Activated T-helper 1 cell treated with Interleukin-2 at 50 U/mL for 16 hours (primary cell): ENCODE measurements at places on chromosomes 2 and 18.

DNA sequence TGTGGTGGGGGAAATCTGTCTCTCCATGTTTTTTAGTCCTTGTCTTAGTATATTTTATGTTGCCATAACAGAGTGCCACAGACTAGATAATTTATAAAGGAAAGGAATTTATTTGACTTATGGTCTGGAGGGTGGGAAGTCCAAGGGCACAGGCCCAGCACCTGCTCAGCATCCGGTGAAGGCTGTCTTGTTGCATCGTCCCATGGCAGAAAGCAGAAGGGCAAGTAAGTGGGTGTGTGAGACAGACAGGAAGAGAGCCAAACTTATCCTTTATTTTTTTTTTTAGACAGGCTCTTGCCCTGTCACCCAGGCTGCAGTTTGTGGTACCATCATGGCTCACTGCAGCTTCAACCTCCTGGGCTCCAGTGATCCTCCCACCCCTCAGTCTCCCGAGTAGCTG lies 98.1 kb downstream of the HS1BP3 start:
- DNase-seq: no peak

DNA sequence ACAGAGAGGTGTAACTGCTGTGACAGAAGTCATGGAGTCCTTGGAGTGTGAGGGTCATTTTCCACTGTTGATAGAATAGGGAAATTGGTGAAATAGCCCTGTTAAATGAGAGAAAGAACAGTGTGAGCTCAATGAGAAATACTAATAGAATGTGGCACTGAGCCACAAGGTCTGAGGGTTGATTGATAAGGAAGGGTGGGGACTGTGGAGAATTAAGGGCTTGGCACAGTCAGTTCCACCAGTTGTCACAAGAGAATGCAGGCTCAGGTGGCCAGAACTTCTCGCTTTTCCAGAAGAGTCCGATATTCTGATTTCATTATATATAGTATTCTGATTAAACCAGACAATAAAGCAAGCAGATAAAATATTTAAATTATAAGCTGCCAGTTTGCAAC lies 9.1 kb upstream of the IL1RN start:
- DNase-seq: no peak

- DNase-seq: no peak
These were observed 25.8 kb downstream of the DNAJC27 start for GRCh38 chr2:24945907-24946306.

DNA sequence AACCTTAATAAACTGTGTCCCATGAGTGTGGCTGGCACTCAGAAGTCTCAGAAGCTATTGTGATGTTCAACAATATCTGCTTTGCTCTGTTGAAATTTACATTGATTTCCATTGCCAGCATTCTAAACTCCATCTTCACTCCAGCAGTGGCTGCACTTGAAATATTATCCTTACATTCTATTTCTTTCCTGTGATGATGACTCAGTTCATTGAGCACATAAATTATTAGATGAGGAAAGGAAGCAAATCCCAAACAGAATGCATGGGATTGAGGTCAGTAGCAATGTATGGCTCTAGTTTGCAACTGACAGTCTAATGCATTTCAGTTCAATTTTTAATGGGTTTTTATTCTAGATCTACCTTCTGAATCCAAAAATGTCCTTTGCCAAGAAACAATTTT lies 92.4 kb upstream of the TTN start:
- no peak for DNase-seq

GRCh38 chr2:20549691-20550348 lies 101.1 kb downstream of the HS1BP3 start:
- no peak for DNase-seq

DNA sequence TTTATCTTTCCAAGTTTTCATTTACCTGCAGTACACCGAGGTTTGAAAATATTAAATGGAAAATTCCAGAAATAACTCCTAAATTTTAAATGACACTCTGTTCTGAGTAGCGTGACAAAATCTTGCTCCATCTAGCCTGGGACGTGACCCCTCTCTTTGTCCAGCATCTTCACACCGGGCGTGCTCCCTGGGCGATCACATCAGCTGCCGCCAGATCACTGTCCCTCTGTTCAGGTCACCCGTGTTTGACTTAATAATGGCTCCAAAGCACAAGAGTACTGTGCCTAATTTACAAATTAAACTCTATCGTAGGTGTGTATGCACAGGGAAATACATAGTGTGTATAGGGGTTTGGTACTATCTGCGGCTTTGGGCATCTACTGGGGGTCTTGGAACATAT lies 6.1 kb upstream of the TMEM185B start:
- no peak for DNase-seq

DNA sequence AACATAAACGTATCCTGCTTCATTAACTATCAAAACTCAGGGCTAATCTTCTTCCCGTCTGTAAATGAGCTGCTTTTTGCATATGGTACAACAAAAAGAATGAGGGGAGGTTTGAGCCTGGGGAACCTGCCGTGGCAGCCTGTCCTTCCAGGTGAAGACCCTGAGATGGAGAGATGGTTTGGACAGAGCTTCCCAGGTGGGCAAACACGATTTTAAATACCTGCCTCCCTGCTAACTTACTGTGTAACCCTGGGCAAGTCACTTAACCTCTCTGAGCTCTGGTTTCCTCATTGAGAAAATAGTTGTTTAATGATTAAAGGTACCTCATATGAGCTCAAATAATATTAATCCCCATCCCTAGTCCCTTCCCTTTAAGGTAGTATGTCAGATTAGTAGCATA lies 9.0 kb downstream of the EMX1 start:
- no peak for DNase-seq

- no peak for DNase-seq
These were observed 1106.6 kb upstream of the FAM98A start for GRCh38 chr2:34705551-34706247.

DNA sequence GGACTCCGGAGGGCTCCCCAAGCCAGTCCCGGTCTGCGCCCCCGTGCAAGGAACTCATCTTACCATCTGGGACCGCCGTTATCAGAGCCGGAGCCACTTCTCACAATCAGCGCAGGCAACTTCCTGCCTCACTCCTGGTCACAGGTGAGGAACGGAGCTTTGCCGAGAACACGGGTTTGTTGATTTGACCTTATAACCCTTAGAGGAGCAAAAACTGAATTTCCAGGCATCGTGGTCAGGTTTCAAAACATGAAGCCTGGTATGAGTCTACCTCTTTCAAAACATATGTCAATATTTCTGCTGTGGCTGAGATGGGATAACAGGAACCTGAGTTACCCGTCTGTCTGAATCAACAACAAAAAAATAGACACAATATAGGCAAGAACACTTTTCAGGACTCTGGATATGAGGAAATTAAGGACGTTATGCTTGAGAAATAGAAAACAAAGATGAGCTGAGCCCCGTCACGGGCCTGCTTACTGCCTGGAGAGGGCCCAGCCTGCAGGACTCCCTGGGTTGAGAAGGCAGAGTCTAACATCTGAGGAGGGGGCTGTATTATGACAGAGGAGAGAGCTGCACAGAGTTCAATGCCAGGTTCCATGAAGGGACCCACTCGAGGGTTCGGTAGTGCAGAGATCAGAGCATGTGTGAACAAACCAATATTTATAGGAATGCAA lies 148.7 kb downstream of the NDUFA10 start:
- DNase-seq: no peak

DNA sequence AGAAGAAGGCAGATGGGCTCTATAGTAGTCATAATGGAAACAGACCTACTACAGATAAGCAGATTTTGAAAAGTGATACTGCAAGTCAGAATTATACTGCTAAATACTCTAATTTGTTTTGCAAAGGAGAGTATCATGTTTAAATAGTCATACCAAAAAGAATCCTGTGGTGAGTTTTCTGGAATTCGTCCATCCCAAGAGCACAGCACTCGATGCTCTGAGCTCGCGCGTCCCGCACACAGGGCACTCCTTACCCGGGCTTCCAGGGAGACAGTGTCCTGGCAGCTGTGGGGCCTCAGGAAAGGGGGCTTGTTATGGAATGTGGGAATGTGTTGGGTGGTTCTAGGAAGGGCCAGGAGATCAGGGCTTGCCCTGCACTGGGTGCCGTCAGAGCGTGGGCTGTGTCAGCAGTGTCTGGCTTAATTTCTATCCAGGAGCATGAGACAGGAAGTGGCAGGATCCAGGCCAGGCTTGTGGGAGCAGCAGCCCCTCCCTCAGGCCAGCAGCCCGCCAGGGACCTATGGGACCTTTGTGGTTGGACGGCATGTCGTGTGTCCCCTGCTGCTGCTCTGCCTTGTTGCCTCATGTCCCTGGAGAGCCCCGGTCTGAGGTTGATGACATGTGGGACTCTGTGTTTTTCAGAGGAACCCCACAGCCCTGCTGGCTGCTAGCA lies 193.2 kb upstream of the TPO start:
- no peak for DNase-seq

DNA sequence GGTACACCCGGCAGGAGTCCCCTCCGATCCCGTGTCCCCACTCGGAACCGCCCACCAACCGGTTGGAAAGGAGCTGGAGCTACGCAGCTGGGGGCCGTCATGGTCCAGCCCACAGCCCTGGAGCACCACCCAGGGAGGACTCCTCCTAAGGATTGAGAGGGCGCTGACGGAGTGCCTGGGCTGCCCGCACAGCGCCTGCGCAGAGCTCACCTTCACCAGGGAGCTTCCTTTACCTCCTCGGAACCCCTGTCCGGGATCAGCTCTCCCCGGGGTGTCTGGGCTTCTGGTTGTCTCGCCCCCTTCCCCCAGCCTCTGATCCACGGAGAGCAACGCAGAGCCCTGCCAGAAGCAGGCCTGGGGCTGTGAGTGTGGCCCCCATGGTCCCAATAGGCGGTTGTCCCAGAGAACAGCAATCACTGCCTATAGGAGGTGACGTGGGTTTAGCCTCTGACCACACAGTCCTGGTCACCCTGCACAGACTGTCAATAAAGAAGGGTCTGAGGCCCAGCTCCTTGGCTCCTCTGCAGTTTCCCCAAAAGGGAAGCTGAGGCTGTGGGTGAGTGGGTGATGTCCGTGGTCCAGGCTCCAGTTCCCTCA lies 14.6 kb downstream of the ALPG start:
- no peak for DNase-seq

- no peak for DNase-seq
These were observed 60.4 kb upstream of the TWIST2 start for GRCh38 chr2:238787501-238787900.

- DNase-seq: no peak
These were observed 97.2 kb downstream of the DTNA start for GRCh38 chr18:34807106-34807796.

DNA sequence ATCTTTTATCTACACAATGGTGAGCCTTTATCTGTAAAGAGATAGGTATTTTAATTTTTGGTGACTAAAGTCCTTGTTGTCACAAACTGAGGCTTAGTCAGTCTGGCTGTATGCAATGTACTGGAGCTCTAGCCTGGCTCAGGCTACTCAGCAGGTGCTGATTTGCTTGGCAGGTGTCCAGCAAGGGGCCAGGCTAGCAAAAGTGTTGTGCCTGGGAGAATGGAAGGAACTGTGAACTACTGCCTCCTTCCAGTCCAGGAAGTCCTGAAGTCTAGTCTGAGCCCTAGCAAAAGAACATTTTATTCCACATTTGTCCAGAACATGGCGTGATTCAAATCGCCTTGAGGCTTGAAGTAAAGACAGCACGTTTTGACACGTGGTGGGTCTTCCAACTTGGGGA lies 260.5 kb downstream of the CCDC85A start:
- DNase-seq: no peak

DNA sequence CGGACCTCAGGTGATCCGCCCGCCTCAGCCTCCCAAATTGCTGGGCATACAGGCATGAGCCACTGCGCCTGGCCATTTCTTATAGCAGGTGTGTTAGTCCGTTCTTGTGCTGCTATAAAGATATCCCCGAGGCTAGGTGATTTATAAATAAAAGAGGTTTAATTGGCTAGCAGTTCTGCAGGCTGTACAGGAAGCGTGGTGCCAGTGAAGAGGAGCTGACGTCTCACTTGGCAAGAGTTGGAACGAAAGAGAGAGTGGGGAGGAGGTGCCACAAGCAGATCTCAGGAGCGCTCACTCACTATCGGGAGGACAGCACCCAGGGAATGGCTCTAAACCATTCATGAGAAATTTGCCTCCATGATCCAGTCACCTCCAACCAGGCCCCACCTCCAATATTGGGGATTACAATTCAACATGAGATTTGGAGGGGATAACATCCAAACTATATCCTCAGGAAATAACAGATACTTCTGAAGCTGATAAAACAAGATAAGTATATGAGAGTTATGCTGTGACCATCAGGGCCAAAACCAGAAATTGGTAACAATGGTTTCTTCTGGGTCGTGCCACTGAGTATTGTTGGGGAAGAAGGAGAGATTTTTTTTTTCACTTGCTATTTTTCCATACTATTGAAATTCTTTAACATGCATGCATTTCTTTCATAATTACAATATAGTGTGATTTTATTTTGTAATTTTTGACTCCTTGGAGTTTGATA lies 7.4 kb upstream of the RMC1 start:
- no peak for DNase-seq

DNA sequence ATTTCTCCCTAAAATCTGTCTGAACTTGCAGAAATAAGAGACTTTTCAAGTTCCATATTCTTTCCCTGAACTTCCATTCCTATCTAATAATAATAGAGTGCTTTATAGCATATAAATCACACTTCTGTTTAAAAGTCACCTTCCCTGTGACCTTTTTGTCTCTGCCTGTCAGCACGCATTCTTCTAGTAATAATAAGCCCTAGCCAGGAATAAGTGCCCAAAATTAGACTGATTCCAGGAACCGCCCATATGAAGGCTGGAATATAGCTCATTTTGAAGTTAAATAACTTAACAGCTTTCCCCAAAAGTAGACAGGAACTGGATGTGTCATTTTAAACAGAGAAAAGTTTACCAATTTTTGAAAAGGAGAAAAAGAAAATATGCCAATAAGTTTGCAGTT lies 576.5 kb downstream of the EPHA4 start:
- DNase-seq: no peak

- DNase-seq: no peak
These were observed 142.5 kb upstream of the L3MBTL4 start for GRCh38 chr18:6557057-6557769.

DNA sequence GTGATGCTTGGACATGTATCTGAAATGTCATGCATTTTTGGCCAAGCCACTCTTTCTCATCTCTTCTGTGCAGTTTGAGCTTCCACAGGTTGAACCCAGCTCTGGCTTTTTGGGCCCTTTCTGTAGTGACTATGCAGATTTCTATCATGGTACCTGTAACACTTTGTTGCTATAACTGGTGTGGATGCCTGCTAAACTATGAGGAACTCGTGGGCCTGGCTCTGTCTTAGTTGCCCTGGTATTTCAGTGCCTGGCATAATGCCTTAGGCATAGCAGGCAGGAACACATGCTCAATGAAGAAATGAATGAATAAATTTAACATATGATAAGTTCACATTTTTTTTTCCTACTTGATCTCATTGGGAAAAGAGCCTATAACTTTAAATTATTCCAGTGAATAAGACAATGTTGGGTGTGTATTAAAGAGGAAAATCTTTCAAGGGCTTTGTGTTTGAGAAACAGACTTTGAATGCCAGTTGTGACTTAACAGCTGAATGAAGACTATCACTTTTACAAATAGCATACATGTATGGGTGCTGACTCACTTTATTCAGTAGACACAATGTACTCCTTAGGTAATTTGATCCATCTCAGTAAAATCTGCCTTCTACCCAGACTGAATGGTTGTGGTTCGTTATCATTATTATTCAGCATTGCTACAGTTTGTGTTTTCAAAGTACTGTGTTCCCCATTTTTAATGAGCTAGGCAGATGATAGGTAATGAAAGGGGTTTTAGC lies 86.4 kb upstream of the MAP4K3 start:
- no peak for DNase-seq

GRCh38 chr2:220811952-220812570 lies 760.0 kb downstream of the EPHA4 start:
- DNase-seq: no peak

- DNase-seq: no peak
These were observed 70.1 kb upstream of the CXCR4 start for GRCh38 chr2:136188086-136188485.
